ENCODE measurements at places on chromosomes 7 and 10. TPM values are rescaled to one million over a fixed set of nuclear protein-coding genes. Genes with fewer than 3 reads are reported as not detected.

KLF14 gene
- polyA plus RNA-seq: 0.48 TPM

TFPI2 gene
- polyA plus RNA-seq: 2.4 TPM

CYP3A4 gene
- 0.26 TPM for polyA plus RNA-seq

NEUROG3 gene
- not detected for polyA plus RNA-seq

CALHM3 gene
- not detected for polyA plus RNA-seq

WNT2 gene
- polyA plus RNA-seq: not detected

TMEM254 gene
- 4.7 TPM for polyA plus RNA-seq

DNA sequence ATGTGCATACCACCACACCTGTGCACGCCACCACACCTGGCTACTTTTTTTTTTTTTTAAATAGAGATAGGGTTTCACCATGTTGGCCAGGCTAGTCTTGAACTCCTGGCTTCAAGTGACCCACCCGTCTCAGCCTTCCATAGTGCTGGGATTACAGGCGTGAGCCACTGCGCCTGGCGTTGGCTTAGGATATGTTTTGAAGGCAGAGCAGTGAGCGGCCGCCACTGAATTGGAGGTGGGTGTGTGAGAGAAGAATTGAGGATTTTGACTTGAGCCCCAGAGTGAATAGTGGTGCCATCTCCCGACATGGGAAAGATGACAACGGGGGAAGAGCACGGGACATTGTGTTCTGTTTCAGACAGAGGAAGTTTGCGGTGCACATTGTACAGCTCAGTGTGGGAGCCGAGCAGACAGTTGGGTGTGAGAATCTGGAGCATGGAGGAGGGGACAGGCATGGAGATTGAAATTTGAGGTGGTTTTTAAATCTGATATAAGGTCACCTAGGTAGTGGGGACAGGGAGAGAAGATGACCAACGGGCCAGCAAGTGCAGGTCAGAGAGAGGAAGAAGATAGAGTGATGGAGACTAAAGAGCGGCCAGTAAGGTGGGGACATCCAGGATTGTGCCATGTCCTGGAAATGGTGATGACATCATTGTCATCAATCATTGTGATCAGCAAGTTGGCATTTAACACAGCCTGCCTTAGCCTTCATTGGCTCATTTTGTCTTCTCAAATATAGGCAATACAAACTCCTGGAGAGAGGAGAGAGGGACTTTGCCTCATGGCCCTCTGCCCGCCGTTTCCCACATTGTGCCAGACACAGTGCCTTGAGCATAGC lies 35.8 kb downstream of the VWA2 start:
- no peak for DNase-seq

GRCh38 chr7:84533182-84533581 lies 338.6 kb upstream of the SEMA3A start:
- DNase-seq: no peak

DNA sequence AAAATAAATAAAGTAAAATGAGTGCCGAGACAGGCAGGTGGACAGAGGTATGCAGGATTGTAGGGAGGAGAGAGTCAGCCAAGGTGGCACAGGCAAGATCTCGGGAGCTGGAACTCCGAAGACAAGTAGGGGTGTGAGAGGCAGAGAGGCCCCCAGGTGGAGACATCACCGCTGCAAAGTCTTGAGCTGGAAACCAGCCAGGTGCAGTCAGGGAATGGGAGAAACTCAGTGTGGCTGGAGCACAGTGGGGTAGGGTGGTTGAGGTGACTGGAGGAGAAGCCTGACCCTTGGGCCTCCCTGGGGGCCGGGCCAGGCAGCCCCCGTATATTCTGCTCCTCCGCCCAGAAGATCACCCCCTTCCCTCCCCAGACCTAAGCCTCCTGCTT lies 4.2 kb downstream of the EPHB4 start:
- DNase-seq: no peak

- DNase-seq: peak; percentile 82
Observed at GRCh38 chr10:72274730-72275350, 1.1 kb downstream of the DDIT4 start.

GRCh38 chr10:92387289-92387940 lies 96.4 kb downstream of the MARCHF5 start:
- peak; percentile 30 for DNase-seq

DNA sequence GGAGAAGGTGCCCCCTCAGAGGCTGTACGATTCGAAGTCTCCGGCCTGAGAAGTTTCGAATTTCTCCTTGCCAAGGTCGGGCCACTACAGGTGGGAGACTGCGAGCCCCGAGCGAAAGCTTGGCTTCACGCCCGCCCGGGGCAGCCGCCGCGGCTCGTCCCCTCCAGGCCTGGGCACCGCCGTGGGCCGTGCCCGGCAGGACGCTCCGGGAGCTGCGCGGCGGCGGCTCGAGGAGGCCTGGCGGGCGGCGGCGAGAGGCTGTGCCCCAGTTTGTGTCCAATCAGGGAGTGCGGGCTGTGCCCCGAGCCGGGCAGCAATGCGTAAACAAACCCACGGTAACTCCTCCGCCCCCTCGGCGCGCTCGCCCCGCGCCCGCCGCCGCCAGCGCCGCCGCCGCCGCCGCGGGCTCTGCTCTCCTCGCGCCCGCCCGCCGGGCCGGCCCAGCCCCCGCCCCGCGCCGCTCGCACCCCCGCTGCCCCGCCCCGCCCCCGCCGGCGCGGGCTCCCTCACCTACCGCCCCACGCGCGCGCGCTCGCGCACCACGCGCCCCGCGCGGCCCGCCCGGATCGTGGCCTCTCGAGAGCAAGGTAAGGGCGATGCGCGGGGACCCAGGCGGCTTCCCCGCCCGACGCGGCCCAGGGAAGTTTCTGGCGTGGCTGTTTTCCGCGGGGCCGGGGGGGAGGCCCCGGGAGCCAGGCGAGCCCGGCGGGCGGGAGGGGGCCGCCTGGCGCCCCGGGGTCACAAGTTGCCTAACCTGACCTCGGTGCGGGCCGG lies 57.8 kb upstream of the PCGF5 start:
- peak; percentile 81 for DNase-seq

GRCh38 chr7:117085769-117086463 lies 132.6 kb downstream of the ST7 start:
- DNase-seq: no peak

GRCh38 chr7:12389089-12389700 lies 14.5 kb downstream of the VWDE start:
- no peak for DNase-seq

DNA sequence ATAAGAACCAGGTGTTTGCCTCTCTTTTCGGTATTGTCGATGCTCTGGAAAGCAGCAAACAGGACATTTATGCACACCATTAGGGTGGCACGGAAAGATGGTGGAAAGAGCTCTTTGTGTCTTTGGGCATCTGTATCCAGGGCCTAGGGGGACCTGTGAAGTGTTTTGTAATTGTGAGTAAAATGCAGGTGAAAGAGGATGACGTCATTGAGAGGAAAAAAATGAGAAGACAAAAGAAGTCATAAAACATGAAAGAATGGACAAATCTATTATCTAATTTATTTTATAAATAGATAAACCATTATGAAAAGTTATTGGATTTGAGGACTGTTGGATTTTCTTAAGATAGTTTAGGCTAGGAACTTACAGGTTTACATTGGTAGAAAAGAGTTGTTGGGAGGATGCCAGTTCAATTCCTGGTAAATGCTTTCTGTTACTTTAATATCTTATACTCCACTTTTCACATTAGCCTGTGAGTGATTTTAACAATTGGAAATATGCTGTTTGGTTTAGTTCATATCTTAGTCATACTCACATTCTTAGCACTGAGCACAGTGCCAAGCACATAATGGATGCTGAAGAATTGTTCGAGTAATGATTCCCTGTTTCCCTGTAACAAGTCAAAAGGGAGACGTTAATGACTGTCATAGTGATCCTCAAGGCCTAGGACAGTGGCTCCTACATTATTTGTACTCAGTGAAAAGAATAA lies 62.6 kb downstream of the EXOC4 start:
- no peak for DNase-seq

DNA sequence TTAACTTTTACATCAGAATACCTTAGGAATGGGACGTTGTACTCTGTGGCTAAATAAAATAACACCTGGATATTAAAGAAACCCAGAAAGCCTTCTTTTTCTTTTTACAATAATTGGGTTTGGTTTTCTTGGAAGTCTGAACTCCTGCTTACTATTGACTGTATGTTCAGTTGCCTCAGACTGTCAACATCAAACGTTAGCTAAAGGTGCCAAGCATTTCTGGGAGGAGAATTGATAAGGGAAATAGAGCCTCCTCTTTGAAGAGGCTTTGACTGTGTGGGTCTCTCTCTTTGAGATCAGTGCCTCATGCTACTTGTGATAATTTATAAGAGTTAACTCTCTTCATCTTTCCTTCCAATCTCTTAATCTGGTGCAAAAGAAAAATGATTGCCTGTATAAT lies 224.7 kb upstream of the BMPER start:
- DNase-seq: no peak

Data from psoas muscle (tissue), 8 donors.